ENCODE measurements at places on chromosomes 2 and 18.

GRCh38 chr18:51195451-51196117 is 1.9 kb downstream of the MEX3C start:
- DNase-seq, result no peak

DNA sequence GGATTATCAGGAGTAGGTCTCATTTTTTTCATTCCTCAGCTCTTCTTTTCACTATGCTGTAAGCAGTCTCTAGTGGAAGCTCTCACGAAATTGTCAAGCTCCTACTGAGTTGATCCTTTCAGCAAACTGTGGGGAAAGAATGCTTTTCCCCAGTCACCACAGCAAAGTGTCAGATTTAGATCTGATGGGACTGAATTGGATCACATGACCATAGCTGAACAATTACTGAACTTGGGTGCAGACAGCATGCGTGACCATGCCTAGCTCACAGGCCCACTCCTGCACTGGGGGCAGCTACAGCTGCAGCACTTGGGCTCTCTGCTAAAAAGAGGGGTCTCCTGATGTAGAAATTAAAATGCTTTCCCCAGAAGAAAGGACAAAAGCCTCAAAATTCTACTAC is 3.1 kb downstream of the ARHGAP15 start:
- no peak for DNase-seq

DNA sequence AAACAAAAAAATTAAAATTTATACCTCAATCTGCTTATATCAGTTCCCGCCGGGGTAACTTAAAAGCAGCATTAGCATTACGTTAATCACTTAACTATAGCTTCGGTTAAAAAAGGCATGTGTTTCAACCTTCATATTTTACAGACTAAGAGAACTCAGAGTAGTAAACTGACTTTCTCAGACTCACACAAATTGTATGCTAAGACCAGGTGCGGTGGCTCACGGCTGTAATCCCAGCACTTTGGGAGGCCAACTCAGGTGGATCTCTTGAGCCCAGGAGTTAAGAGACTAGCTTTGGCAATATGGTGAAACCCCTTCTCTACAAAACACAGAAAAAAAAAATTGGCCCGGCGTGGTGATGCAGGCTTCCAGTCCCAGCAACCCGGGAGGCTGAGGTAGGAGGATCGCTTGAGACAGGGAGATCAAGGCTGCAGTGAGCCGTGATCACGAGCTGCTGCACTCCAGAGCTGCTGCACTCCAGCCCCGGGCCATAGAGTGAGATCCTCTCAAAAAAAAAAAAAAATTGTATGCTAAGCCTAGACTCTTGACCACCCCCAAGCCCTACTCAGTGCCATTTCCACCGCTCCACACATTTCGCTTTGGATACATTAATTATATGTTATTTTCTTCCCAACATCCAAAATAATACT is 2.4 kb downstream of the HNRNPLL start:
- no peak for DNase-seq

DNA sequence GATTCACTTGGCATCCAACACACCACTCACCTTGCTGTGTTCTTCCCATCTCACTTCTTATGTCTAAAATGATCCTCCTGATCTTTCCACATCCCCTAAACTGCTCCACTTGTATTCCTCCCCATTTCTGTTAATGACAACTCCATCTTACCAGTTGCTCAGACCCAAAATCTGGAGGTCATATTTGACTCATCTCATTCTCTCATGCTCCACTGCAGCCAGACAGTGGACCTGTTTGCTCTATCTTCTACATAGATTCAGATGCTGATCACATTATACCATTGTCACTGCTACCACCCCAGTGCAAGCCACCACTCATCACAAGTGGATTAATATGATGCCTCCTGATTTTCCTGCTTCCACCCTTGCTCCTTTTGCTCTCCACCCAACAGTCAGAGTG is 7.9 kb upstream of the NABP1 start:
- no peak for DNase-seq

DNA sequence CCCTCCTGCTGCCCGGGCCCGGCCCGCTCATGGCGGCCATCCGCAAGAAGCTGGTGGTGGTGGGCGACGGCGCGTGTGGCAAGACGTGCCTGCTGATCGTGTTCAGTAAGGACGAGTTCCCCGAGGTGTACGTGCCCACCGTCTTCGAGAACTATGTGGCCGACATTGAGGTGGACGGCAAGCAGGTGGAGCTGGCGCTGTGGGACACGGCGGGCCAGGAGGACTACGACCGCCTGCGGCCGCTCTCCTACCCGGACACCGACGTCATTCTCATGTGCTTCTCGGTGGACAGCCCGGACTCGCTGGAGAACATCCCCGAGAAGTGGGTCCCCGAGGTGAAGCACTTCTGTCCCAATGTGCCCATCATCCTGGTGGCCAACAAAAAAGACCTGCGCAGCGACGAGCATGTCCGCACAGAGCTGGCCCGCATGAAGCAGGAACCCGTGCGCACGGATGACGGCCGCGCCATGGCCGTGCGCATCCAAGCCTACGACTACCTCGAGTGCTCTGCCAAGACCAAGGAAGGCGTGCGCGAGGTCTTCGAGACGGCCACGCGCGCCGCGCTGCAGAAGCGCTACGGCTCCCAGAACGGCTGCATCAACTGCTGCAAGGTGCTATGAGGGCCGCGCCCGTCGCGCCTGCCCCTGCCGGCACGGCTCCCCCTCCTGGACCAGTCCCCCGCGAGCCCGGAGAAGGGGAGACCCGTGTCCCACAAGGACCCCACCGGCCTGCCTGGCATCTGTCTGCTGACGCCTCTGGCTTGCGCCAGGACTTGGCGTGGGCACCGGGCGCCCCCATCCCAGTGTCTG is 767 bp downstream of the RHOB start:
- no peak for DNase-seq

GRCh38 chr2:4190548-4190947 is 487.2 kb downstream of the DCDC2C start:
- no peak for DNase-seq

DNA sequence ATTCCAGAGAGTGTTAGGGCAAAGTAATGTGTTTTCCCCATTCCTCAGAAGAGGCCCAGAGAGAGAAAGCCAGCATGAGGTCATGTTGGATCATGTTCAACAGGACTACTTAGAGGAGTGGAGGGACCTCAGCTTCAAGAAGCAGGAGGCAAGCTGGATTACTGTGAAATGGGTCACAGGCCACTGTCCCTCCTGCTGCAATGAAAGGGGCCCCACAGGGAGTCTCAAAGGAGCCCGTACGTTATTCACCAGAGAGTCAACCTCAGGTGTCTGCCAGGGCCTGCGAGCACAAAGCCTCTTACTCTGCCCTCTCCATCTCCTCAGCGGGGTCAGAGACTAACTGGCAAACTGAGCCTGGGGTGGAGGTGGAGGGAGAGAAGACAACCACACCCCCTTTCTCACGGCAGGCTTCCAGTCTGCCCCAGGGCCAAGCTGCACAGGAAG is 27.2 kb upstream of the ACYP2 start:
- no peak for DNase-seq

- DNase-seq, result no peak
These were observed 11.3 kb upstream of the IAH1 start for GRCh38 chr2:9462886-9463697.

DNA sequence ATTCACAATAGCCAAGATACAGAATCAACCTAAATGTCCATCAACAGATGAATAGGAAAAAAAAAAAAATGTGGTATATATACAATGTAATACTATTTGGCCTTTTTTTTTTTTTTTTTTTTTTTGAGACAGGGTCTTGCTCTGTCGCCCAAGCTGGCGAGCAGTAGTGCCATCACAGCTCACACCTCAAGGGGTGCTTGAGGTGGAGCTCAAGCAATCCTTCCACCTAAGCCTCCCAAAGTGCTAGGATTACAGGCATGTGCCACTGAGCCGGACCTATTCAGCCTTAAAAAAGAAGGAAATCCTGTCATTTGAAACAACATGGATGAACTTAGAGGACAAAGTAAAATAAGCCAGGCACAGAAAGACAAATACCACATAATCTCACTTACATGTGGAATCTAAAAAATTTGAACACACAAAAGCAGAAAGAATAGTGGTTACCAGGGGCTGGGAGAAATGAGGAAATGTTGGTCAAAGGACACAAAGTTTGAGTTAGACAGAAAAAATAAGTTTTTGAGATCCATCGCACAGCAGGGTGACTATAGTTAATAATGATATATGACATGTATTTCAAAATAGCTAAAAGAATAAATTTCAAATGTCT is 26.0 kb downstream of the TLK1 start:
- DNase-seq, result no peak
